HCT116 (cell line): ENCODE measurements at places on chromosomes 2 and 18. TPM values are rescaled to one million over a fixed set of nuclear protein-coding genes. Genes with fewer than 3 reads are reported as not detected.

SUPT7L gene
- 25.2 TPM for total RNA-seq

DNA sequence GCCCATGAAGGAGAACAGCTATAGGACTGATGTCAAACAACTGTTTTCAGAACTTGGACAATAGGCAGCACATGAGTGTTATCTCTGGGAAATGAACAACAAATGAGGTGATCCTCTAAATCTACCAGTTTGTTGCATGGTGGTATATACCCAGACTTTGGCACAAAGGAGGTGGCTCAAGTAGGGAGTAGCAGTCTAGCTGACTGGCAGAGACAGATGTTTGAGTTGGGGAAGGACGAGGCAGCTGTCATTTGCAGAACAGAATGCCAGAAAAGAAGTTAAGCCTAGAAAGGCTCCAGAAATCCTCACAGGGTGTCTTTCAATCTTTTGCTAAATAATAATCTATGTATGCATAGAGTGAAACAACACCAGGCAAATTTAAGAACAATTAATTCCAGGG is 47.4 kb downstream of the RPE start:
- no peak for DNase-seq

RNU2-63P gene
- total RNA-seq = 7.4 TPM

- no peak for DNase-seq
These were observed 117.1 kb upstream of the SERTAD2 start for GRCh38 chr2:64770781-64771334.

GRB14 gene
- 6.3 TPM for total RNA-seq

- DNase-seq = no peak
These were observed 2.7 kb upstream of the EFEMP1 start for GRCh38 chr2:55926246-55926645.

- DNase-seq = no peak
These were observed 191.0 kb downstream of the C1D start for GRCh38 chr2:67871686-67872412.

SGO2 gene
- 25.4 TPM for total RNA-seq

- DNase-seq = no peak
These were observed 41.3 kb upstream of the GYPC start for GRCh38 chr2:126614524-126615227.

PARD3B gene
- total RNA-seq = 2.0 TPM

- no peak for DNase-seq
These were observed 62.3 kb upstream of the YWHAQ start for GRCh38 chr2:9693196-9693491.

LONRF2 gene
- total RNA-seq = 1.6 TPM

VSNL1 gene
- 4.6 TPM for total RNA-seq

- DNase-seq = no peak
These were observed 310.7 kb downstream of the CLIP4 start for GRCh38 chr2:29425866-29426265.

GRCh38 chr2:23478087-23478932 is 93.3 kb downstream of the KLHL29 start:
- DNase-seq = no peak

GRCh38 chr2:21727101-21727500 is 603.3 kb downstream of the TDRD15 start:
- DNase-seq = no peak

DNA sequence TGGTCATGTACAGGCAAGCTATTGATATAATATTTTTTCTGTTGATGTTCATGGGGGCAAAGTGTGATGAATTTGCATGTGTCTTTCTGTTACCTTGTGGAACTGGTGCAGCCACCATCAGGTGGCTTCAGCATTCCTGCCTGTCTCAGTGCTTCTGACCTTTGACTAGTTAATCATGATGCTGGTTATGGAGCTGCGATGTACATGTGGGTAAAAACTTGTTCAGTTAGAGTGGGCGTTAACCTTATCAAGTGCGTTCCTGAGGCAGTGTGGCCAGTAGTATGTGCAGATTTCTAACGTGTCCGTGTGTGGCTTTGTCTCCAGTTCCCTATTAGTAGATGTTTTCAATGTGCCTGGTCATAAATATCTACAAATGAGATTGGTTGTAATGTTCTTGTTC is 127.4 kb upstream of the ZSWIM2 start:
- no peak for DNase-seq

- DNase-seq = no peak
These were observed 23.5 kb downstream of the PTPN2 start for GRCh38 chr18:12860530-12860929.

TSPYL6 gene
- not detected for total RNA-seq

OBSL1 gene
- total RNA-seq = 45.2 TPM

DNA sequence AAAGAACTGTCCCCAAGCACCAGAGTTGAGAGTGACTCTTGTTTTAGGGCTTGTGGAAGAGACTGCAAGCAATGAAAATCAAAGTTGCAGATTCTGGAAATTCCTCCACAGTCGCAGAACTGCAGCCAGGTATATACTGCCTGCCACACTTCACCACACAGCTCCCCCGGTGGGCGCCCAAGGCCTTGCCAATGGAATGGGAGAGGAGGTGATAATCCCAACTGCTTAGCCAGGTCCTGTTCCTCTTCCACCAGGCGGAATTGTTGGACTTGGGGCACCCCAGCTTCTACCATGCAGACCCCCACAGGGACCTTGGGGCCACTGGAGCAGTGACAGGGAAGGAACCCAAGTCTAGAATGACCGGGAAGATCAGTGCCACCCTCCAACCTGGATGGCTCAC is 4.8 kb upstream of the PDIA6 start:
- peak; percentile 37 for DNase-seq

- no peak for DNase-seq
These were observed 88.3 kb downstream of the KCNS3 start for GRCh38 chr2:17966798-17967197.

USP34 gene
- 76.3 TPM for total RNA-seq

GRCh38 chr2:123481406-123481805 is 543.7 kb upstream of the CNTNAP5 start:
- DNase-seq = no peak

- no peak for DNase-seq
These were observed 546 bp downstream of the CHPF start for GRCh38 chr2:219542931-219543595.

SOWAHC gene
- 16.6 TPM for total RNA-seq

- no peak for DNase-seq
These were observed 29.5 kb downstream of the SCN2A start for GRCh38 chr2:165268754-165269153.

DNA sequence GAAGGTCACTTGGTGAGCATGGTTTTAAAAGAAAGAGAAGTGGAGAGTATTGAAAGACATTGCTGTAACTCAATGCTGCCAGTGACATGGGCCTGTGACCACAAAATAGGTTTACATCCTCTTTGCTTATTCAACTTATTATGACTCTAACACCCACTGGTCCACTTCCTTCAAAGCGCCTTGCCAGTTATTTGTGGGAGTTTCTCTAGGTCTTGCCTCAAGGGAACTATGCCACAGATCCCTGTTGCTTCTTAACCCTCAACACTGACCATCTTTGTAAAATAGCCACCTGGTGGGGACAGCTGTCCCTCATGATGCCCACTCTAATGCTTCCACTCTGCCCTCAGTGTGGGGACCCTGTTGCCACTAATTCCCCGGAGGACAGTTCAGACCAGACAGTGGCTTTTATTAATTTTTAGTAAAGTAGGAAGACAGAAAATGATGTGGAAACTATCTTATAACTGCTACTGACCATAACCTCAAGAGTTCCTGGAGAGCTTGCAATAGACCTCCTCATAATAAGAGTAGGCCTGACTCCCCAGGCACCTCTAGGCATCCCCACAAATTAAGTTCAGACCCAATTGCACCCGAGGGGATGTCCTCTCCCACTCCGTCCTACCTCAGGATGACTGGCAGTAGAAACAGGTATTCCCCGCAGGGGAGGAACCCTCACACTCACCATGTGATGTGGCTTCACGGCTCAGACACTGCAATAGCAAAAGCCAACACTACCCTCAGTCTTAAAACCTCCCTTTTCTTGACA is 31.3 kb upstream of the SLC25A52 start:
- DNase-seq = no peak

DNA sequence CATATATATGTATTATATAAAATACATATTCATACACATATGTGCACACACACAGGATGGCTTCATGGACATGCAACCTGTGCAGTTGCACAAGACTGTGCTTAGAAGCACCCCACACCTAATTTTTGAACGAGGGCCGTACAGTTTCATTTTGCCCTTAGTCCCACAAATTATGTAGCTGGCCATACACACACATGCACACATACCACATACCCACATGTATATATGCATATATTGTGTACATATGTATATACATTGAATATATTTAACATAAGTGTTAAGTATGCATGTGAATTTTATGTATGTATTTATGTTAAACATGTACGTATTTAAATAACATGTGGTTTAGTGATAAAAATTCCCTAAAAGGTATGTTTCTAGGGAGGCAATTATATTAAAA is 18.3 kb downstream of the GPATCH11 start:
- no peak for DNase-seq

- no peak for DNase-seq
These were observed 155.4 kb upstream of the VRK2 start for GRCh38 chr2:57891086-57891712.

- no peak for DNase-seq
These were observed 34.4 kb upstream of the PMAIP1 start for GRCh38 chr18:59865241-59865986.
